ENCODE measurements at places on chromosomes 13 and 19.

DNA sequence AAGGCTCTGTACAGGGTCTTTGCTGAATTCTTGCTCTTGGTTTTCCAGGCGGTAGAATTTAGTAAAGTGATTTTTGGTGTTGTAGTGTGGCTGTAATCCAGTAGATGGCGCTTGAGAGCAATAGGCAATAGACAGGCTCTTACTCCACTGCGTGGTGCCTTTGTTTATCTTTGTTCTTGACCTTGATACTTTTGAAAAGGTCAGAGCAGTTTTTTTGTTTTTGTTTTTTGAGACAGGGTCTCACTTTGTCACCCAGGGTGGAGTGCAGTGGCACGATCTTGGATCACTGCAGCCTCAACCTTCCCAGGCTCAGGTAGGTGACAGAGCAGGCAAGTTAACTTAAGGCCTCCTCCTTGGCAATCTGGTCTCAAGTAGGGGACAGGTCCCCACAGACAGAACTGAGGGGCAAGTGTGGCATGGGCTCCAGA lies 12.2 kb upstream of the LILRA5 start:
- peak; percentile 24 for DNase-seq

- DNase-seq = no peak
These were observed 7.8 kb downstream of the EBPL start for GRCh38 chr13:49683489-49683888.

DNA sequence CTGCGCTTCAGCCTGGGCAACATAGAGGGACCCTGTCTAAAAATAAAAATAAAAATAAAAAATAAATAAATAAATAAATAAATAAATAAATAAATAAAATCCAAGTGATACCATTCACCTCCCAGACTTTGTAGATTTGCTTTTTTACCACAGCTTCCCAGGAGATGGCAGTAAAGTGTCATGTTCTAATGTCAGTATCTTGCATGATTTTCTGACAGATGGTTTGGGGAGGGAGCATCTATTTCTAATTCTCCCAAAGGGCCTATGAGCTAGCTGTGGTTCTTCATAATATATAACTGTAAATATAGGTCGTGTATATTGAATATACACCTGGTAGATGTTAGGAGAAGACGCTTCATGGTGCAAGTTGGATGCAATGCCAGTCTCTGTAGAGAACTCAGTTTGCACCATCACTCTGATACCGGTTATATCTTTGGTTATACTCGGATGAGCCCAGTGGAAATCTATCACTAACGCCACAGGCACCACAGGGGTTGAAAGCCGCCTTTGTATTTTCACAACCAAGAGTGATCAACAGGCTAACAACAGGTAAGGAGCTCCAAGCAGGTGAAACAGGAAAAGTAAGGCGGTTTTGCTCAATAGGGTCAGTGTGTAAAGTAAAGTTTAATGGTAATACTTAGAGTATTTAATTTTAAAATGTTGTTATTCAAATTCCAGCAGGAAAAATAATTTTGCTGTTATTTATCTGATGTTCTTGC lies 13.9 kb downstream of the APLP1 start:
- DNase-seq = no peak

GRCh38 chr13:91904597-91904996 lies 506.2 kb downstream of the GPC5 start:
- DNase-seq = no peak

GRCh38 chr13:42223681-42224080 lies 48.3 kb upstream of the AKAP11 start:
- no peak for DNase-seq

- no peak for DNase-seq
These were observed 100.2 kb downstream of the ZIC5 start for GRCh38 chr13:99871249-99871898.
